Astrocyte (in vitro differentiated cells and primary cell): ENCODE measurements at places on chromosomes 13 and 19. TPM values are rescaled to one million over a fixed set of nuclear protein-coding genes. Genes with fewer than 3 reads are reported as not detected.

DNA sequence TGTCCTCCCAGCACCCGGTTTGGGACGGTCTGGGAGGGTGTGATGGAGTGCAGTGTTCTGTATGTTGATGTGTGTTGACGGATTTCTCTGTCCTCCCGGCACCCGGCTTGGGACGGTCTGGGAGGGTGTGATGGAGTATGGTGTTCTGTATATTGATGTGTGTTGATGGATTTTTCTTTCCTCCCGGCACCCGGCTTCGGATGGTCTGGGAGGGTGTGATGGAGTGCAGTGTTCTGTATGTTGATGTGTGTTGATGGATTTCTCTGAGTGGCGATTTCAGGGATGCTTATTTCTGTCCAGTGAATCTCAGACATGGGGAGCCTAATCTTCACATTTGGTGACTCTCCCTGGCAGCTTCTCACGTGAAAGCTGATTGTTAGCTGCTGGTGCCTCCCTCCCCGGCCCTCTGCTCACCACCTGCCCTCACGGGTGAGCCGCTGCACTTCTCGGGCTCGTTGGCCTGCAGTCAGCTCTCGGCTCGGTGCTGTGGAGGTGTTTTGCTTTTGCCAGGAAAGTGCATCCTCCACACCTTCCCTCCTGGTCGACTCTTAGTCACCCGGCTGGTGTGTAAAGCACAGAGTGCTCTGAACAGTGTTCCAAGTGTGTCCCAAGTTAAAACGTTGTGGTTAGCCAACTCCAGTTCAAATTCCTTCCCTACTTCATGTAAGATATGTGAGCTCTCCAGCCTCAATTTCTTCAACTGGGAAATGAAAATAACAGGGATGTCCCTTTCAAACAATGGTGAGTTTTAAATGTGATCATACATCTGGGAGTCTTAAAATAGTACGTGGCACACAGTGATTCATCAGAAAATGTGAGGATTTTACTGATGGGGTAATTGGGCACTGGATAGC lies 54.6 kb downstream of the ATP11A start:
- peak; percentile 66 for DNase-seq
- H3K36me3 ChIP-seq: no peaks in the 10 kb centered on the region
- H3K4me3 ChIP-seq: no peak overlapping the region
- no peak overlapping the region for H3K27ac ChIP-seq
- peaks cover 7% of the 10 kb centered on the region for H3K4me1 ChIP-seq

The FDX2 gene
- total RNA-seq: 18.6 and 24.4 TPM in 2 replicates

DNA sequence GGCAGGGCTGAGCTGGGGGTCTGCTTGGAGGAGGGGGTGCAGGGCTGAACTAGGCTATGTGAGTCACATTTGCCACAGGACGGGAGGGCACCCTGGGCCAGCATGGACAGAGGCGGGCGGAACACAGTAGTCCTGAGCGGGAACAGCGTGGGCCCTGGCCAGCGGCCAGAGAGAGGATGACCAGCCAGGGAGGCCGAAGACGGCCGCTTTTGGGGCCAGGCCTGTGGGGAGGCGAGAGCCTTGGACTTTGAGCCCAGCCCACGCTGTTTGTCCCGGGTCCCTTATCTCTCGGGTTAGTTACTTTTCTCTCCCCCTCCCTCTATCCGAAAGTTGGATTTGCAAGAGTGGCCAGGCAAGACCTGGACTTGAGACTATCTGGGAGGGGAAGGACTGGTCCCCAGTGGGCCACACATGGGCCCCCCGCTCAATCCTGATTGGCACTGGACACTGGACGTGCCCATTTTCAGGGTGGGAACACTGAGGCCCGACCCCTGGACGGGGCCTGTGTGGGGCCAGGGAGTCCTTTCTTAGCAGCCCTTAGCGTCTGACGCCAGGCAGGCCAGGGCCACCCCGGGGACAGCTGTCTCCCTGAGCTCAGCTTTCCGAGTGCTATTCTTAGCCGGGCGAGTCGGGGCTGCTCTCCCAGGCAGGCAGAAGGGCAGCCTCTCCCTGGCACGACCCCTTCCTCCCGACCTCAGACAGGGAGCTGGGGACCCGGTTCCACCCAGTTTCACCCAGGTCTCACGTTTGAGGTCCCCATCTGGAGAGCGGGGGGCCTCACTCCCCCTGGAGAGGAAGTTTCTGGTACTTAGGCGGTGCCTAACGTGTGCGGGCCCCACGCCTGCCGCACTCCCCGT lies 833 bp downstream of the GAMT start:
- no peaks in the 10 kb centered on the region for H3K36me3 ChIP-seq
- no peaks in the 10 kb centered on the region for H3K27me3 ChIP-seq
- H3K4me1 ChIP-seq: peaks cover 12% of the 10 kb centered on the region

The PSG11 gene
- 0.26 and 0.43 TPM in 2 replicates for total RNA-seq

DNA sequence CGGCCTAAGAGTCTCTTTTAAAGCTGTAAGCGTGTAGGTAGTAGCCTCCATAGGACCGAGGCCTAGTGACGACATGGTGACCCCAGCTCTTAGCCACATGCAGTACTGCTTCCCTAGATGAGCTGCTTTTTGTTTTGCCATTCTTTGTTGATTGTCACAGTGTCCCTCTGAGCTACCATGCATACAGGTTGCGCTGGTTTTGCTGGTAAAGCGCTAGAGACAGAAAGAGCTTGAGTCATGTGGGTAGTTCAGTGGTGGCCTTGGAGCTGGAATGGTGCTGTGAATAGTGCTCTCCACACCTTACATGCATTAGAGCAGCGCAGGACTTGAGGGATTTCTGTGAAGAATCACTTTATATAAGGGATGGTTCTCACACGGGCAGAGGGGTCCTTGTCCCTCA lies 5.1 kb downstream of the HNRNPM start:
- H3K4me1 ChIP-seq: peaks cover 19% of the 10 kb centered on the region
- H3K27me3 ChIP-seq: no peaks in the 10 kb centered on the region
- DNase-seq: no peak

The NLRP4 gene
- not detected in 2 replicates for total RNA-seq

The ATP8B3 gene
- 3.0 and 4.4 TPM in 2 replicates for total RNA-seq

The CCL25 gene
- total RNA-seq: not detected in 2 replicates

DNA sequence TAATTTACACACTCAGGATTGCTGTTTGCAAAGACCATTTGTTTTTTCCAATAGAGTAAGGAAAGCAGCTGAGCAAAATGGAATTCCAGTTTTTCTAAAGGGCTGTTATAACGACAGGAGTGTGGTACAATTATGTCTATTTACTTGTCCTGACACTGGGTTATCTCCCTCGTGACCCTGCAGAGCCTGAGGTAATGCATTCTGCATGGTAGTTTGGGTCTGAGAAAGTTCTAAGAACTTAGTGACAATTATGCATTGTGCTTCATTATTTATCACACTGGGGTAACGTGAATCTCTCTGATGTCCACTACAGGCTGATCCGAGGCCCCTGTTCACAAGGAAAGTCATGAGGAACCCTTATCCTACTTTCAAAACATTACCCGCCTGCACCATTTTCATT lies 50.7 kb upstream of the EDNRB start:
- no peaks in the 10 kb centered on the region for H3K4me1 ChIP-seq
- H3K27ac ChIP-seq: no peak overlapping the region
- no peak overlapping the region for H3K4me3 ChIP-seq
- no peak for DNase-seq
- H3K27me3 ChIP-seq: no peaks in the 10 kb centered on the region
- no peaks in the 10 kb centered on the region for H3K36me3 ChIP-seq

The QPCTL gene
- total RNA-seq: 21.8 and 23.4 TPM in 2 replicates

DNA sequence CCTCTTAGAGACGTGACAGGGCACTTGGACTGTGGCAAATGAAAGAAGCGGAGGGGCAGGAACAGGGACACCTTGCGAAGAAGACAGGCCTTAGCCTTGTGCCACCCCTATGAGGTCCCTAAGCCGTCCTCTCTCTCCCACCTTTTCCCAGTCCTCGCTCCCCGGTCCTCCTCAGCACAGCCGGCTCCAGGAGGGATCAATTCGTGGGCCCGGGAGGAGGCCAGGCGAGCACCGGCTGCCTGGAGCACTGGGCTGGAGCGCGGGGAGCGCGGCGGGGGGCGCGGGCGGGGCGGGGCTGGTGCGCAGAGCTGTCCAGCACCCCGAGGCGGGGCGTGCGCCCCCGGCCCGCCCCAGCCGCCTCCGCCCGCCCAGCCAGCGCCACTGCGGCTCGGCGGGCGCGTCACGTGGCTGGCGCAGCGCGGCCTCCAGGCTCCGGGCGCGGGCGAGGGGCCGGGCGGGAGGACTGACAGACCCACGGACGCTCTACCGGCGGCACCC lies at the start of gene LRP3:
Gene LRP3 (plus strand): TSS at position 466 of the 498 bp plus-strand sequence. CDS start 456 bp downstream, outside the sequence.
- DNase-seq: no peak
- peaks cover 4% of the 10 kb centered on the region for H3K27me3 ChIP-seq
- H3K4me1 ChIP-seq: peaks cover 4% of the 10 kb centered on the region
- H3K27ac ChIP-seq: no peak within 1 kb of the TSS
- peak within 1 kb of the TSS; percentile 52 for H3K4me3 ChIP-seq

DNA sequence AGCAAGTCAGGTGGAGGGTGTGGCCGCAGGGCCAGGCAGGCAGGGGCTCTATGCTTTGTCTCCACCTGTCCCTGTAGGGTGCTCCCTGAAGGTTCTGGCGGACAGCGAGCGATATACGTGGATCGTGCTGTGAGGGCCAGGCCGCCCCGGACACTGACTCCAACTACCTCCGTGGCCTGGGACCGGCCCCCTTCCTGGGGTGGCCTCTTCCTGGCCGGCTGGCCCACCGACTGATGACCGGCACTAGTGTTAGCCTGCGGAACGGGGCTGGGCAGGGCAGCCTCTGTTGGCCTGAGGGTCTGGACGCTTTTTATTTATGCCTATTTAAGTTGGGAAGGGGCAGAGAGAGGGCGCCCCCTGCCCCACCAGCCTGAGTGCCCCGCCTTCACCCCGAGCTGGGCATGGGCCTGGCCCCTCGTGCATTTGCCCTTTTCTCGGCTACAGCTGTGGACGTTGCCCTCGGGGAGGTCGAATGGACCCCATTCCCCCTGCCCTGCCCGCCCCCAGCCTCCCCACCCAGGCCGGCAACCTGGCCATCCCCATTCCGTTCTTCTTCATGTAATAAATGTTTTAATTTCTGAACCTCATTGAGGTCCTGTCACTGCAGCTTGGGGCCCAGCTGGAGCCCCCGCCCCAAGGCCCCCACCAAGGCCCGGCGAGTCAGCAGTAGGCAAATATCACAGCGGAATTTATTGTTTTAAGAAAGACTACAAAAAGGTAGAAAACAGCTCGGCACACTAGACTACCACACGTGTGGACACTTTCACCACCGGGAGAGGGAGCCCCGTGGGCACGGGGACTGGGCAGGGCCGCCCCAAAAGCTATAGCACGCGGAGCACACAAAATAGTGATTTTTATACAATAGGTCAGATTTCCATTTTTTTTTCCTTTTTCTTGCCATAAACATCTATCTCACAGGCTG lies 8.8 kb downstream of the DCAF15 start:
- no peak overlapping the region for H3K27ac ChIP-seq
- DNase-seq: no peak
- H3K36me3 ChIP-seq: peaks cover 5% of the 10 kb centered on the region
- H3K4me3 ChIP-seq: no peak overlapping the region
- no peaks in the 10 kb centered on the region for H3K27me3 ChIP-seq

DNA sequence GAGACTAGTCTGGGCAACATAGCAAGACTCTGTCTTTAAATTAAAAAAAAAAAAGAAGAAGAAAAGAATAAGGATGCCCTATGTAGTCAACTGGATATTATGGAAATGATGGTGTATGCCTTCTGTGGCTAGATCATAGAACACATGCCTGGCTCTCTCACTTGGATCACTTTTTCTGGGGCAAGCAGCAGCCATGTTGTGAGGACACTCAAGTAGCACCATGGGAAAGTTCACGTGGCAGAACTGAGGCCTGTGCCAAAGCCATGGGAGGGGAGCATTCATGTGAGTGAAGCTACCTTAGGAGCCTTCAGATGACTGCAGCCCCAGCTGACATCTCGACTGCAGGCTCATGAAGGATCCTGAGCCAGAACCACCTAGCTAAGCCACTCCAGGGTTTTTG lies 12.0 kb downstream of the PLAUR start:
- no peak overlapping the region for H3K4me3 ChIP-seq
- no peaks in the 10 kb centered on the region for H3K27me3 ChIP-seq
- no peak for DNase-seq

DNA sequence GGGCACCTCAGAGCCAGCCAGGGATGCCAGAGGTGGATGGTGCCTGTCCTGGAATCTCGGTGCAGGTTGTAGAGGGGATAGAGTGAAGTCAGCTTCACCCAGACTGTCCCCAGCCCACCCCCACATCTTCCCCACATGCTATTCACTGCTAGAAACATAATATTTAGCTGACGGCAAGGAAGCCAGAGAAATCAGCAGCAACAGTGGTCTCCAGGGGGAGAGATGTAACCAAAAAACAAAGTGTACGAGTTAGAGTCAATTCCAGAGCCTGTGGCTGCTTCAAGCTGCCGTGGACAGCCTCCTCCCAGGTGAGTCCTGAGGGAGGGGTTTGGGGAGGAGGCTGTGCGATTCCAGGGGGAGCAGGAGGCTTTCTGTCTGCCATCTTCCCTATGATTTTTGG lies 97.6 kb downstream of the ZNF536 start:
- DNase-seq: no peak
- H3K27me3 ChIP-seq: no peaks in the 10 kb centered on the region
- no peaks in the 10 kb centered on the region for H3K4me1 ChIP-seq
- no peak overlapping the region for H3K4me3 ChIP-seq
- no peak overlapping the region for H3K27ac ChIP-seq
- no peaks in the 10 kb centered on the region for H3K36me3 ChIP-seq

DNA sequence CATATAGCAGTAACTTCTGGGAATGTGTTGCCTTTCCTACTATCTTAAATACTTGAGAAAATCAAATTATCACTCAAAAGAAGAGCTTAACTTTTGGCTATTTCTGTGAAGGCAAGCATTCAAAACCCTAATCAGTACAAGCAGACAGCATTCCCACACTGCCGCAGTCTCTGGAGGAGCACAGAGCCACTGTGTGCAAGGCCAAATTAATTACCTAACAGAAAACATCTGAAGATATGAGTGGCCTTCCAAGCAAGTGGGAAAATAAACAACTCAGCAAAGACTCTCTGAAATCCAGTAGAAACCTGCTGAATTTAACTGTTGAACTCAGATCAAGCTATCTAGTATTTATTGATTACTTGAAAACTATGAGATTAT lies 68.2 kb downstream of the COL4A1 start:
- H3K4me1 ChIP-seq: peaks cover under 1% of the 10 kb centered on the region
- DNase-seq: no peak
- no peak overlapping the region for H3K4me3 ChIP-seq
- no peaks in the 10 kb centered on the region for H3K27me3 ChIP-seq
- no peak overlapping the region for H3K27ac ChIP-seq

- DNase-seq: no peak
- no peaks in the 10 kb centered on the region for H3K4me1 ChIP-seq
- no peak overlapping the region for H3K4me3 ChIP-seq
- no peaks in the 10 kb centered on the region for H3K36me3 ChIP-seq
- no peaks in the 10 kb centered on the region for H3K27me3 ChIP-seq
Measured at GRCh38 chr13:62193919-62194318, 778.3 kb upstream of the PCDH20 start.

- H3K27ac ChIP-seq: no peak overlapping the region
- H3K4me1 ChIP-seq: no peaks in the 10 kb centered on the region
- H3K4me3 ChIP-seq: no peak overlapping the region
- H3K27me3 ChIP-seq: no peaks in the 10 kb centered on the region
Measured at GRCh38 chr13:74052402-74052928, 81.7 kb downstream of the KLF12 start.

The ZMYM5 gene
- total RNA-seq: 16.0 and 18.0 TPM in 2 replicates
